ENCODE measurements at places on chromosomes 12 and 14.

DNA sequence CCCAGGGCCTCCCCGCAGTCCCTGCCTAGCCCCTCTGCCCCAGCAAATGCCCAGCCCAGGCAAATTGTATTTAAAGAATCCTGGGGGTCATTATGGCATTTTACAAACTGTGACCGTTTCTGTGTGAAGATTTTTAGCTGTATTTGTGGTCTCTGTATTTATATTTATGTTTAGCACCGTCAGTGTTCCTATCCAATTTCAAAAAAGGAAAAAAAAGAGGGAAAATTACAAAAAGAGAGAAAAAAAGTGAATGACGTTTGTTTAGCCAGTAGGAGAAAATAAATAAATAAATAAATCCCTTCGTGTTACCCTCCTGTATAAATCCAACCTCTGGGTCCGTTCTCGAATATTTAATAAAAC is 2.2 kb downstream of the HOXC6 start:
- DNase-seq, result no peak

DNA sequence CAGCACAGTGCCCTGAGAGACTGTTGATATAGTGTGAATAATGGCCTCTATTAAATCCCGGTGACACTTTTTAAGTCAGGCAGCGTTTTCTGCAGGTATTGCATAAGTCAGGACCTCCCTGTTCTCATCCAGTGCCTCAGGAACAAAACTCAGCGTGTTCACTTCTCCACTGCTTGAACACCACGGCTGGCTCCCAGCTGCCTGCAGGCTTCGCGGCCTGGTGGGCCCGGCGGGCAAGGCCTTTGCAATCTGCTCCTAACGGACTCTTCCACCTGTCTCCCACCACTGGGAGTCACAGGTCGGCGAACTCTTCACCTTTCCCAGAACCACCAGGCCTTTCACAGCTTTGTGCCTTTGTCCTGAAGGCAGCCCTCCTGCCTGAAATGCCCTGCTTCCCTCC is 18.7 kb downstream of the RFX4 start:
- no peak for DNase-seq

DNA sequence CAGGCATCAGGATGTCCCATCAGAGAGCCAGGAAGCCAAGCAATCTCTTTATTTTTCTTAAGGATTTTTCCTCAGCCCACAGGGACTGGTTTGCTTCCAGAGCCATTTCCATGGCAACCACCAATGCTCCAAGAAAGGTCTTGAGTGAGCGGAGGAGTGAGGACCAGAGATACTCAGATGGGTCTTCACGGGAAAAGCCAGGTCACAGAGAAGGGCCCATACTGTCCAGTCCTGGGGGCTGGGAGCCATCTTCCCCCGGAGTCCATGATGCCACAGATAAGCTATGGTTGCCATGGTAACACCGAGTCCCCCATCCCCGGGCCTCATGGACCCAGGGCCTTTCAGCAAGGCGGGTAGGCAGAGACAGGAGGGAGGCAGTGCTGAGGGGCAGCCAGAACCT is 28.6 kb downstream of the CMKLR1 start:
- DNase-seq, result no peak

GRCh38 chr12:52436828-52437474 is 2.8 kb upstream of the KRT75 start:
- no peak for DNase-seq

- no peak for DNase-seq
Measured at GRCh38 chr14:75800792-75801191, 139.7 kb downstream of the TTLL5 start.

DNA sequence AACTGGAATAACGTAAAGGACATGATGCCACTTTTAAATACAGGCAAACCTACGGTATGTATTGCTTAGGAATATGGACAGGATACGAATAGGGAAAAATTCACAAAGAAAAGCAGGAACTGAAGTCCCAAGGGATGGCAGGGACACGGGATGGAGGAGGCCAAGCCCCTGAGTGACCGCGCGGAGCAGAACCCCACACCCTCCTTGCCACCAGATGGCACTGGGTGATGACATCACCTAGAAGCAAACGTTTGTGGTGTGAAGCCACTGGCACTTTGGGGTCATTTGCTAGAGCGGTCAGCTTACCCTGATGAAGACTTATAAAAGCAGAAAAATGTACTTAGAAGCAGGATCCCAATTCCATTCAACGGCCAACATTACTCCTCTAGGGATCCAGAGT is 9.4 kb downstream of the DHX37 start:
- no peak for DNase-seq

DNA sequence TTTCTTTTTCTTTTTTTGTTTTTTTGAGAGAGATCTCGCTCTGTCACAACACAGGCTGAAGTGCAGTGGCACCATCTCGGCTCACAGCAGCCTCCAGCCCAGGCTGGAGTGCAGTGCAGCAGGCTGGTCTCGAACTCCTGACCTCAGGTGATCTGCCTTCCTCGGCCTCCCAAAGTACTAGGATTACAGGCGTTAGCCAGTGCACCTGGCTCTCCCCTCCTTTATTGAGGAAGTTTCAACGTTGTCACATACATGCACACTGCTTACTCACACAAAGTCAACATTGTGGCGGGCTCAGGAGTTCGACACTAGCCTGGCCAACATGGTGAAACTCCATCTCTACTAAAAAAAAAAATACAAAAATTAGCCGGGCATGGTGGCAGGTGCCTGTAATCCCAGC is 32.0 kb downstream of the EAPP start:
- no peak for DNase-seq

DNA sequence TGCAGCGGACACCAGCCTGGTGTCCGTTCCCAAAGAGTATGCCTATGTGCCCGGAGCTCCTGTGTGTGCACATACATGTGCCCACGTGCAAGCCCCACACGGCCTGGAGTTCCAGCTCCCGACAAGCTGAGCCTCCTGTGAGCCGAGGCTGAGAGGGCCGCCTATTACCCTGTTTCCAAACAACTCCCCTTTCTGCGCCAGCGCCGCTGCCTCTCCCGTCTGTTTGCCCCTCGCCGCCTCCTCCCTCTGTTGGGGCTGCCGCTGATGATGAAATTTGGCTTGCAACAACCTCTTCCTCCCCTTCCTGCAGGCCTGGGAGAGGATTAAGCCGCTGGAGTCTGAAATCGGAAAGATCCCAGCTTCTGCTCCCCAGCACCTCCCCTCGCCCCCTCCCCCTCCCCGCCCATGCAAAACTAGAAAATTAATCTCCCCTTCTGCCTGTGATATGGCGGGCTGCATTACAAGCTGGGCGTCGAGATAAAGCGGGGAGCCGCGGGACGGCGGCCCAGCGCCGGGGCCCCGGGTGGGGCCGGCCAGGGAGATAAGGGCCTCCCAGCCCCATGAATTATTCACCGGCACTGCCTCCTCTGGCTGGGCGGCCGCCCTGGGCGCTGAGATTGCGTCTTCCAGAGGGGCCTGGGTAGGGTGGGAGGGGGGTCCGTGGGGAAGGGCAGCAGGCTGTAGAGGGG is 6.8 kb upstream of the ASIC1 start:
- DNase-seq, result no peak

- no peak for DNase-seq
Measured at GRCh38 chr14:98651037-98651436, 621.0 kb downstream of the BCL11B start.

GRCh38 chr14:61661471-61662400 is 33.6 kb upstream of the HIF1A start:
- no peak for DNase-seq

- DNase-seq, result peak; percentile 4
Measured at GRCh38 chr12:26651566-26652188, 181.3 kb downstream of the ITPR2 start.

- DNase-seq, result no peak
Measured at GRCh38 chr14:69319911-69320310, 60.0 kb downstream of the GALNT16 start.

- DNase-seq, result no peak
Measured at GRCh38 chr12:68932128-68932960, 627 bp downstream of the CPM start.

DNA sequence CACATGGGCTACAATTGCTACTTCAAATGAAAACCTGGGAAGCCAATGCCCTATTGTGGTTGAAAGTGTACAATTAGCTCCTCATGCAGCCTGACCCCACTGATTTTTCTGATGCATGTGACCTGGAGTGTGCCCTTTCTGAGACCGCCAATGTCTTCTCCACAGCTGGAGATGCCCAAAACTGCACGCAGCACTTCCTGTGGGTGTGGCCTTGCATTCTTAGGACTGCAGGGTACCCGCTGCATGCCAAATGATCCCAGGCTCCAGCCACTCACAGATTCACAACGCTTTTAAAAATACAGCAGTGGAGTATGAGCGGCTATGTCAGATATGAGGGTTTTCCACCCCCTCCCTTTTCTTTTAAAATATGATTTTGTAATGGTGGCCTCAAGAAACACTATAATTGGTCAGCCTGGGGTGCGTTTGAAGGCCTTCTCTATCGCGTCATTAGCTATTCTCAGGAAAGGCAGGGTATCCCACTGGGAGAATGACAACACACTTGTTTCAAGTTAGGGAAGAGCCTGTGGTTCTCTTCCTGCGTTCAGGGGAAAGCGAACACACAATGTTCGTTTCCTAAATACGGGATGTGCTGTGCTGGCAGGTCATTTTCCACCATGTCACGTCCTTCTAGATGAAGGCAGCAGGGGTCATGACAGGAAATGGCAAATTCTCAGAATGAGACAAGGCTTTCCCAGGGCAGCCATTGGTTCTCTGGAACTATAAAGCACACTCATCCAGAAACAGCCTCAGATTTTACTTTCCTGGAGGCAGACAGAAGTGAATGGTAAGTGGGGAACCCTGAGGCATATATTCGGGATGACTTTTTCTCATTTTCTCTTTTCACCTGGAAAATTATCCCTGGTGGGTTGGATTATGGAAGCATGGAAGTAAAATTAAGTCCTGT is at the start of gene APOLD1:
Gene APOLD1 (plus strand): TSS at position 749 of the 904 bp plus-strand sequence. CDS start 33 bp downstream, at position 782.
- no peak for DNase-seq

- DNase-seq, result no peak
Measured at GRCh38 chr12:63164911-63165310, 13.9 kb upstream of the AVPR1A start.

GRCh38 chr14:95832012-95832411 is 44.6 kb upstream of the TUNAR start:
- no peak for DNase-seq

DNA sequence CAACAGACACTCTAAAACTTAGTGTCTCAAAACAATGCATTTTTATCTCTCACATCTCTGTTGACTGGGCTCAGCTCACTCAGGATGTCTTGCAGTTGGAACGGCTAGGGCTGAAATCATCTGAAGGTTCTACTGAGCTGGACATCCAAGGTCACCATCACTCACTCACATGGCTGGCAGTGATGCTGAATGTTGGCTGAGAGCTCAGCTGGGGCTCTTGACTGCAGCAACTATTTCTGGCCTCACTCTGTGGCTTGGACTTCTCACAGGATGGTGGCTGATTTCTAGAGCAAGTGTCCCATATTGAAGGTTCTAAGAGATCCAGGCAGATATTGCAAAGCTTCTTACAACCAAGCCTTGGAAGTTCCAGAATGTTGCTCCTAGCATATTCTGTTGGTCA is 166.5 kb downstream of the ZFP36L1 start:
- no peak for DNase-seq

DNA sequence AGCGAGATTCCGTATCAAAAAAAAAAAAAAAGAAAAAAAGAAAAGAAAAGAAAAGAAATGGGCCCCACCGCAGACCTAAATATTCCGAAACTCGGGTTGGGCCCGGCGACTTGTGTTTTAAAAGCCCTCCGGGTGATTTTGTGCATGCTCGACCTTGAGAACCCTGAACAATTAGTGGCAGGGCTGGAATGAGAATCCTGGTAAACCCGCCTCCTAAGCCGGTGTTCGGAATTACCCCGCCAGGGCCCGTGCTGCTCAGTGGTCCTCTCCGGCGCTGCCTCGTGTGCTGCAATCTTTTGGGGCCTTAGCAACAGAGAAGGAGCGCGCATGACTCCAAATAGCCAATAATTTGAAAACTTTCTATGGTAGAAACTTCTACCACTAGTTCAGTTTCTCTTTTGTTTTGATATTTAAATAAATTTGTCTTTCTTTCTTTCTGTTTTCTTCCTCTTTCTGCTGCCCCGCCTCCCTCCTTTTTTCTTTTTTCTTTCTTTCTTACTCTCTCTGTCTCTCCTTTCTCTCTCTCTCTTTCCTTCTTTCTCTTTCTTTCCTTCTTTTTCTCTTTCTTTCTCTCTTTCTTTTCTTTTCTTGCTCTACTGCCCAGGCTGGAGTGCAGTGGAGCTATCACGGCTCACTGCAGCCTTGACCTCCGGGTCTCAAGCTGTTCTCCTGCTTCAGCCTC is 1.5 kb upstream of the GALNT6 start:
- DNase-seq, result no peak

DNA sequence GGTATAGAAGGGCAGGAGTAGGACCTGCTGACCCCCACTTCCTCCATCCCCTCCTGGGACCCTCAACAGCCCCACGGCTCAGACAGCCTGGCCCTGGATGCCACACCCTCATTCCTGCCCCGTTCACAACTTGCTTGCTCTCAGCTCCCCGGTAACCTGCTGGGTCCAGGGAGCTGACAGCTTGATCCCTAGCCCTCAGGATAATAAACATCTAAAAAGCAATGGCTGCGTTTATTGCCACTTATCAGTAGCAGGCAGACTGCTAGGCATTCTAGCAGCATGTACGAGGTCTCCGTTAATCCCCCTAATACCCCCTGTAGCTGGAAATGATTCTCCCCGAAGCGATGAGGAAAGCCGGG is 24.3 kb upstream of the RPLP0 start:
- no peak for DNase-seq

DNA sequence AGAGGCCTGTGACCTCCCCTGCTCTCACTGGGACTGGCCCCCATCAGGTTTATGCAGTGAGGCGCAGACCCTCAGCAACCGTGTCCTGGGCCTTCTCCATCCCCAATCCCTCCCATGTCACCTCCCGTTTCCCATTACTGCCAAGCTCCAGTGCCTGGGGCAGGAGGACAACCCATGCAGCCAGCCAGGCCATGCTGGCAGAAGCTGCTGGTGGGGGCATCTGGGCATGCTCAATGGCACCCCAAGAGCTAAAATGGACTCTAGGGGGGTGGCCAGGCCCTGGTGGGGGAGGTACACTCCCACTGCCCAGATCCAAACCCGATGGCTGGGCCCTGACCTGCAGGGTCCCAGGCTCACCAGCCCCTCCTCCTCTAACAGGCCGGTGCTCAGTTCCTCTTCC is 20.5 kb upstream of the GPR132 start:
- DNase-seq, result no peak

GRCh38 chr12:214003-214741 is at the start of gene SLC6A12:
Gene SLC6A12 (minus strand): TSS chr12:214157. CDS start chr12:209986, 4,171 bp downstream.
- DNase-seq, result no peak

- DNase-seq, result no peak
Measured at GRCh38 chr14:61377749-61378148, 56.4 kb downstream of the PRKCH start.

- no peak for DNase-seq
Measured at GRCh38 chr14:22668417-22668816, 24.3 kb upstream of the OR6J1 start.

GRCh38 chr12:80580254-80580653 is 127.2 kb upstream of the MYF6 start:
- DNase-seq, result no peak

- DNase-seq, result no peak
Measured at GRCh38 chr14:61171727-61172126, 109.4 kb downstream of the TMEM30B start.

GRCh38 chr12:117092511-117092780 is 6.8 kb downstream of the TESC start:
- DNase-seq, result no peak
